Stimulated activated CD8-positive, alpha-beta memory T cell treated with anti-CD3 and anti-CD28 coated beads, Interleukin-4, amount 100 ng/mL, for 48 hours (primary cell): ENCODE measurements at places on chromosomes 5 and 9.

DNA sequence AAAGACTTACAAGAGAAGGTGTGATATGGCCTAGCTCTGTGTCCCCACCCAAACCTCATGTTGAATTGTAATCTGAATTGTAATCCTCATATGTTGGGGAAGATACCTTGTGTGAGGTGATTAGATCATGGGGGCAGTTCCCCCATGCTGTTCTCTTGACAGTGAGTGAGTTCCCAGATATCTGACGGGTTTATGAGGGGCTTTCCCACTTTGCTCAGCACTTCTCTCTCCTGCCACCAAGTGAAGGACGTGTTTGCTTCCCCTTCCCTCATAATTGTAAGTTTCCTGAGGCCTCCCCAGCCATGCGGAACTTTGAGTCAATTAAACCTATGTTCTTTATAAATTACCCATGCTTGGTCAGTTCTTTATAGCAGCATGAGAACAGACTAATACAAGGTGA is 49.0 kb downstream of the CDO1 start:
- DNase-seq = no peak

DNA sequence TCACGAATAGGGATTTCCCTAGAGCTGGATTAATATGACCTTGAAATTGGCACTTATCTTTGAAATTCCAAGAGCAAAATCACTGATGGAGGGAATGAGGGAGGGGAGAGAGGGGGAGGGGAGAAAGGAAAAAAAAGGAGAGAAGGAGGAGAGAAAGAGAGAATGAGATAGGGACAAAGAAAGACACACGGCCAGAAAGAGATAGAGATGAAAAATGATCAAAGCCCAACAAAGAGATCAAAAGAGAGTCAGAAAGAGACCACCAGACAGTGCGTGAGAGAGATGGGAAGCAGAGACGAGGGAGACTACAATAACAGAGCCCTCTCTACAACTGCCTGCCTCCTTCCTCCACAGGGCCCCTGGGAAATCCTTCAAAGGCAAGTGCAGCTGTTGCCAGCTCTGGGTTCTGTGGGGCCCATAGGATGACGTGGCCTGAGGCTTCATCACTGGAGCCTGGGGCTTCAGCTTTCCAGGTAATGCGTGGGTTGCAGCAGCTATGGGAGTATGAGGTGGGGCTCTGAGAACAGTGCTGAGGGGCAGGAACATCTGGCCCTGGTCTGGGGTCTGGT is 58.3 kb upstream of the SHB start:
- peak; percentile 26 for DNase-seq

DNA sequence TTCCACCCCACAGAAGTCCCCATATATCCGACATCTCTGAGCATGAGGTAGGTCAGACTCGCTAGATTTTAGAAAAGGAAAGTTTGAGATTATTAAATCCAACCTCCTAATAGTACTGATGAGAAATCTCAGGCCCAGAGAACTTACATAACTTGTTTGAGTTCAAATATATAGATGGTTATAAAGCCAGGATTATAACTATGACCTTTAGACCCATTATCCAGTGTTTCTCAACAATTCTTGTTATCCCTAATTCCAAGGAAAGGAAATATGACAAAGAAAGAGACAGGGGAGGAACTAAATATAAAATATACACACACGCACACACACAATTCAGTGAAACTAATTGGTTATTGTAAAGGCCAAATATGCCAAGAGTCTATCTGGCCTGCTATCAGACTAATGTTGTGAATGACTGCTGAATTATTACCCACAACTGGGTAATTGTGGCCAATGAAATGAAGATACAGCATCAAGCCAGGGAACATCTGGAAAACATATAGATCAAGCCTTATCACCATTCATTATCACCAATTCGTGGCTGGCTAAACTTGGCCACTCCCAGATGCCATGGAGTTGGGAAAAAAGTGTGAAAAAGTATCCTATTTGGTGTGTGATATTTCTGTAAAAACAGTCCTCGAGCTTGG is 248.4 kb downstream of the PRELID2 start:
- DNase-seq = no peak

GRCh38 chr9:15541872-15542271 is 11.0 kb upstream of the CCDC171 start:
- DNase-seq = no peak

GRCh38 chr5:138706655-138707480 is 46.4 kb upstream of the CTNNA1 start:
- no peak for DNase-seq

- DNase-seq = no peak
Measured at GRCh38 chr9:4413856-4414255, 76.4 kb upstream of the SLC1A1 start.

GRCh38 chr9:2320114-2320513 is 301.5 kb upstream of the VLDLR start:
- DNase-seq = no peak
